ENCODE measurements at places on chromosomes 5 and 9. TPM values are rescaled to one million over a fixed set of nuclear protein-coding genes. Genes with fewer than 3 reads are reported as not detected.

MEGF10 gene
- total RNA-seq = 96.1 TPM

- no peak for DNase-seq
Measured at GRCh38 chr5:64632251-64632650, 58.1 kb upstream of the SHISAL2B start.

DNA sequence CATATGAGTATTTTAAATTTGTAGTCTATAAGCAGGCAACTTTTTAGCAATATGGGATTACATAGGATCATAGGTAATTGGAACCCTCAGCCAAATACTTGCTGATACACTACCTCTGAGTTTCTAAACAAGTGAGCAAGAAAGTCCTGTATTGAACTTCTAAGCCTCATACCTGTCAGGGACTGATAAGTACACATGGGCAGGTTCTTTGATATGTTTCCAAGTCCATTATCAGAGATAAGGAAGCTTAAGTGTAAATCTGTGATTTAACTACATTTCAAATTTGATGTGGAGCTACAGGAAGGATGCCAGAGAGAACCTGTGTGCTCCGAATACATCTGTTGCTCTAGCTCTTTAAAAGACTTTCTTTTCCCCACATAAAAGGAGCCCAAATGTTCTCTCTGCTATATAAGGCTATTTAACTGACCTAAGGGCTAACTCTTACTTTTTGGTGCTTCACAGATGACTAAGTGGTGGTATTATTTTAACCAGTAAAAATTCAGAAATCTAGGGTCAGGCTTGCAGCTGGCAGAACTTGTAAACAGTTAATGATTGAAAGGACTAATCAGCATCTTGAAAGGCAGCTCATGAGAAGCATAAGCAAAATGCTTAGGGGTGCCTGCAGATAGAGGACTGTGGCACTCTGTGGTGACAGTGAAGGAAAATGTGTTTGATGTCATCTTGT lies 228.6 kb downstream of the NR3C1 start:
- DNase-seq = no peak

DNA sequence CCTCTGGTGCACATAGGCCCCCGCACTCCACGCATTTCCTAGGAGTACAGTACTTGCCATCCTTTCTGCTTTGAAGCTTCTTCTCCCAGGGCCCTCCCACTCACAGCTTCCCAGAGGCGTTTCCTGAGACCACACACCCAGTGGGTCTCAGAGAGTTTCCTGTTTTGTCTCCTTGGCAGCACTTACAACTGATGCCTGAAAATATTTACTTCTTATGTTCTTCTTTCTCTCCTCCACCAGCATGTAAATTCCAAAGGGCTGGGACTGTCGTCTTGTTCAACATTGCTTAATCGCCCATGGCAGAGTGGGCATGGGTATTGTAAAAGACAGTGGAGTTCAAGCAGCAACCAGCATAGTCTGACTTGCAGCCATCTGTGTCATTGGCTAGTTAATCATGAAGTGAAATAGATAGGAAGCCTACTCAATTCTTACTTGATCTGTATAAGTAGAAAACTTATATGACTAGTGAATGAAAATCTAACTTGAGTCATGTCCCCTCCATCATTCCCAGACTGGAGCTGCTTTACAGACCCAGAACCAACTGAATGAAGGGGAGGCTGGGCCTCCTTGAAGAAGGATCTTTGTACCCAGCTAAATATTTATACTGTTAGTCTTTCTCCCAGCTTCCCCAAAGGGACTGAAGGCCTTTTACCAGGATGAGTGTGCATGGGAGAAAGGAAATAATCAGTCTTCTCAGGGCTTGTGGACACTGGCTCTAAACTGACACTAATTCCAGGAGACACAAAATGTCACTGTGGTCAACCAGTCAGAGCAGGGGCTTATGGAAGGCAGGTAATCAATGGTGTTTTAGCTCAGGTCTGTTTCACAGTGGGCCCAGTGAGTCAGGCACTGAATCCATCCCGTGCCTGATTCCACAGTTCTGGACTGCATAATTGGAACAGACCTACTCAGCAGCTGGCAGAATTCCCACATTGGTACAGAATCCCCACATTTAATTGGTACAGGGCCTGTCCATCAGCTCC lies 116.4 kb downstream of the SV2C start:
- DNase-seq = no peak

- no peak for DNase-seq
Measured at GRCh38 chr5:170597109-170597751, 93.4 kb downstream of the KCNIP1 start.

- DNase-seq = no peak
Measured at GRCh38 chr9:78963911-78964310, 607.9 kb upstream of the TLE4 start.

DNA sequence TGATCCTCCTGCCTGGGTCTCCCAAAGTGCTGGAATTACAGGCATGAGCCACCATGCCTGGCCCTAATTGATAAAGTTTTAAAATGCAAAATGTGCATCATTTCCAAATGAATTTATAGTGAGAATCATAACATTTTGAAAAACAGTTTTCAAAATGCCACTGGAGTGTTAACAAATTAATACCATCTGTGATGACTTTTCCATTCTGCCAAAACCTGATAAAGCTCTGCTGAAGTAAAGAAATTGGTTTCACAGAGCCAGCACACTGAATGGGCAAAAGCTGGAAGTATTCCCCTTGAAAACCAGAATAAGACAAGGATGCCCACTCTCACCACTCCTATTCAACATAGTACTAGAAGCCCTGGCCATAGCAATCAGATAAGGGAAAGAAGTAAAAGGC lies 89.6 kb downstream of the MUSK start:
- no peak for DNase-seq

GRCh38 chr9:14560194-14560593 lies 133.0 kb downstream of the ZDHHC21 start:
- DNase-seq = no peak

- DNase-seq = no peak
Measured at GRCh38 chr9:33714989-33715388, 80.4 kb upstream of the PRSS3 start.

DNA sequence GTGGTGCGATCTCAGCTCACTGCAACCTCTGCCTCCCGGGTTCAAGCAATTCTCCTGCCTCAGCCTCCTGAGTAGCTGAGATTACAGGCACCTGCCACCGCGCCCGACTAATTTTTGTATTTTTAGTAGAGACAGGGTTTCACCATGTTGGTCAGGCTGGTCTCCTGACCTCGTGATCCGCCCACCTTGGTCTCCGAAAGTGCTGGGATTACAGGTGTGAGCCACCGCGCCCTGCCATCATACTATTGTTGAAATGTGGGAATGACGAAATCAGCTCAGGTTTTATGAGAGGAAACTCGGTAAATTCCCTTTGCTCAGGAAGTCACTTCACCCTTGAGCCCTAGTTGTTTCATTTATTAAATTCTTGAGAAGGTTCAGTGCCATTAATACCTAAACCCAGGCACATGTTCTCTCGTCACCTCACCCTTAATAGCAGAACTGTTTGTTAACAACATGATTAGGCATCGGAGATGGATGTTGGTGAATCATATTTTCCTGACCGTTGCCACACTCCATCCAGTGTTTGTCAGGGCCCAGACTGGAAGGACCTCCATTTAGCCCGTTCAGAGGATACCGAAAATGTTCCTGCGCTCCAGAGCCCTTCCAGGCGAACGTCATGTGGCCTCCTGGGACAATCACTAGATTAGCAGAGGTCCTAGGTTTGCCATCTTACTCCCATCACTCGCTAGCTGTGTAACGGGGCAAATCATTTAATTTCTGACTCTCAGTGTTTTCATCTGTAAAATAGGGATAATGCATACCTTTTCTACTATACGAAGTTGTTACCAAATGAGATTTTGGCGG lies 20.0 kb upstream of the CREBRF start:
- no peak for DNase-seq

GRCh38 chr5:35188031-35188457 lies 42.2 kb downstream of the PRLR start:
- no peak for DNase-seq
